ENCODE measurements at places on chromosomes 5 and 9.

GRCh38 chr5:81222285-81222684 lies 10.8 kb upstream of the CKMT2 start:
- no peak for DNase-seq

GRCh38 chr9:128823903-128824406 lies 5.6 kb downstream of the SPOUT1 start:
- DNase-seq = no peak

GRCh38 chr9:61666310-61666709 lies 476.5 kb downstream of the SPATA31A7 start:
- no peak for DNase-seq

GRCh38 chr5:181181650-181182565 lies 23.1 kb downstream of the TRIM7 start:
- DNase-seq = no peak

DNA sequence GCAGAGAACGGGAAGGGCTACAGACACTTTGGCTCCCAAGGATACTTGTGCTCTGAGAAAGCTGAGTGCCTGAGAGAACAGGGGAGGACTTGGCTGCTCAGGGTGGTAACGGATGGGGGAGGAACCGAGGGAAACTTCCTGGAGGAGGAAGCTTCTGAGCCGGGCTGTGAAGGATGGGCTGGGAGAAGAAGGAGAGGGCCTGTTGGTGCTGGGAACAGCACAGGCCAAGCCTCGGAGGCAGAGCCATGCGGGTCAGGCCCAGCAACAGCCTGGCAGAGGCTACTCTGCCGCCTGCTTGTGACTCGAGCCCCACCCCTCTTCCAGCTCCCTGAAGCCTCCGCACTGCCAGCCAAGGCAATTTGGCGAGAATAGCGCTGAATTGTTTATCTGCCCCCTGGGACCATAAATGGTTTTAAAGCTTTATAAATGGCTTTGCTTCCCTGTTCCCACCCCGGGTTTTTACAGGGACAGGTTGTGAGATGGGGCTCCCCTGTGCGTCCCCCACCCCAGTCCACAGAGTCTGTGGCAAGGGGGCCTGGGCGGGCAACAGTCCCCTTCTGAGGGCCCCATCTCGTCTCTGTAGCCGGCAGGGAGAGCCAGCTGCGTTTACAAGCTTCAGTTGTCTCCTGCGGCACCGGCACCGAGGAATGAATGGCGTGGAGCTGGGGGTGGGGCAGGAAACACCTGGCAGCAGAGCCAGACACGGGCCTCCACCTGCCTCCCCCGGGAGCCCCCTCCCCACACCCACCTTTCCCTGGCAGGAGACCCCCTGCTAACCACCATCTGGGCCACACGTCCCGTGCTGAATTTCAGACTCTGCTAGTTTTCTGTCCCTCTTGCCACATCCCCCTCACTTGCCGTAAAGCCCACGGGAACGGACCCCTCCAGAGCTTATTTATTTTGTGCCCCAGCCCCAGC lies 24.4 kb downstream of the FAM163B start:
- DNase-seq = no peak

- DNase-seq = no peak
Measured at GRCh38 chr9:126618190-126618584, 4.5 kb downstream of the LMX1B start.

GRCh38 chr9:97857606-97858392 lies 4.8 kb downstream of the FOXE1 start:
- no peak for DNase-seq

DNA sequence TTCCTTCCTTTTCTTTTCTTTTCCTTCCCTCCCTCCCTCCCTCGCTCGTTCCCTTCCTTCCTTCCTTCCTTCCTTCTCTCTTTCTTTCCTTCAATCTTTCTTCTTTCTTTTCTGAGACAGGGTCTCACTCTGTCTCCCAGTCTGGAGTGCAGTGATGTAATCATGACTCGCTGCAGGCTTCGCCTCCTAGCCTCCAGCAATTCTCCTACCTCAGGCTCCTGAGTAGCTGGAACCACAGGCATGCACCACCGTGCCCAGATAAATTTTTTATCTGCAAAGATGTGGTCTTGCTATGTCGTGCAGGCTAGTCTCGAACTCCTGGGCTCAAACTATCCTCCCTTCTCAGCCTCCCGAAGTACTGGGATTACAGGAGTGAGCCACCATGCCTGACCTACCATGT lies 81.4 kb downstream of the SPATA31C2 start:
- no peak for DNase-seq

- DNase-seq = no peak
Measured at GRCh38 chr9:87708986-87709728, 16.8 kb upstream of the CTSL start.

GRCh38 chr9:27367921-27368315 lies 71.0 kb upstream of the EQTN start:
- no peak for DNase-seq
